ENCODE measurements at places on chromosomes 1 and 21.

DNA sequence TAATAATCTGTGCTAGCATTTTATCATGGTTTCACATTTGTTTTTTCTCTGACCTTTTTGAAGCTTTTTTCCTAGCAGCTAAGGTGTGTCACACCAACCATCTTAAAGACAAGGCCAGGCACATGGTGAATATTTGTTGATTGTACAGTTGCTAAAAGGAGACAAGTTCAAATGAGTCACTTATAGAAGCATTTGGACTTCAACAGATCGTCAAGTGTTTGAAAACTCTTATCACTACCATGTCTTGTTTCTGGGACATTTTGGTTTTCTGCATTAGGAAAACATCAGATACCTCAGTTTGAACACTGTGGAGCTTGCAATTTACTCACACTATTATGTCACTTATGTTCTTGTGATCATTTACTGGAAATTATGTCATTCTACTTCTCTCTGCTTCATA, 407.3 kb downstream of the USP25 start:
- peak; percentile 54 for DNase-seq

DNA sequence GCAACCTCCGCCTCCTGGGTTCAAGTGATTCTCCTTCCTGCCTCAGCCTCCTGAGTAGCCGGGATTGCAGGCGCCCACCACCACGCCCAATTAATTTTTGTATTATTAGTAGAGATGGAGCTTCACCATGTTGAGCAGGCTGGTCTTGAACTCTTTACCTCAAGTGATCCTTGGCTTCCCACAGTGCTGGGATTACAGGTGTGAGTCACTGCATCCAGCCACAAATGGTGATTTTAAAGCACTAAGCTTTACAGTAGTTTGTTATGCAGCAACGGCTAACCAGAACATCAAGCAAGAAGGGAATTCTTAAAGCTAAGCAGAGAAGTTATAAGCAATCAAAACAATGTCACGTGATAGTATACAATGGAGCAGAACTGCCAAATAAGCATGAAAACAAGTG, 65.7 kb downstream of the NVL start:
- no peak for DNase-seq

DNA sequence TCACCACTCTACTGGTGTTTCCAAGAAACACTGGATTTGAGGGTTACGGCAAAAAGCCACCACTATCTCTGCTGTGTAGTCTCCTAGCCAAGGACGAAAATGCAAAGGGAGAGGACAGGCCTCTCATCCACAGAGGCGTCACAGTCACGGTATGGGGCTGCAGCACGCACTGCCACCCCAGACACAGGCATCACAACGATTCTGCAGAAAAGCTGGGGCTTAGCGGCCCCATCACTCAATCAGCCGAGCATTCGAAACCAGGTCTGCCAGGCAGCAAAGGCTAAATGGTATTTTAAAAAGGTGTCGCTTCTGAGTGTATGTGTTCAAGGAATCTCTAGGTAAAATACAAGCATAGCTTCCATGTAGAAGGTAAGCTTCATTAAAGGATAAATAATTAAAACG, 1.4 kb downstream of the RIPK4 start:
- no peak for DNase-seq

DNA sequence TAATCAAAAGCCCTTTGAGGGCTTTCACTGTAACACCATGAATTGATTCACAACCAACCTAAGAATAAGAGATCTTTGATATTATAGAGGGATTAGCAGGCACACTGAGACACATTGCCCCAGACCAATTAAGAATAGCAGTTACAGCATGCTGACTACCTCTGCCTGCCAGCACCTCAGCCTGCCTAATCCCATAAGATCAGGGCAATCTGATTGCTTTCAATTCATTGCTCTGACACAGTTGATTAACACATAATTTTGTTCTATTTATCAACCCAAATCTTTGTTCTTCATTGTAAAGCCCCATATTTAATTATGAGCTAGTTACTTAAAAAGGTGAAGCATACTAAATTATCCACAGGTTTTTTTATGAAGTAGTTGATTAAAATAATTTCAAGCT, 548.8 kb upstream of the ZP4 start:
- no peak for DNase-seq

DNA sequence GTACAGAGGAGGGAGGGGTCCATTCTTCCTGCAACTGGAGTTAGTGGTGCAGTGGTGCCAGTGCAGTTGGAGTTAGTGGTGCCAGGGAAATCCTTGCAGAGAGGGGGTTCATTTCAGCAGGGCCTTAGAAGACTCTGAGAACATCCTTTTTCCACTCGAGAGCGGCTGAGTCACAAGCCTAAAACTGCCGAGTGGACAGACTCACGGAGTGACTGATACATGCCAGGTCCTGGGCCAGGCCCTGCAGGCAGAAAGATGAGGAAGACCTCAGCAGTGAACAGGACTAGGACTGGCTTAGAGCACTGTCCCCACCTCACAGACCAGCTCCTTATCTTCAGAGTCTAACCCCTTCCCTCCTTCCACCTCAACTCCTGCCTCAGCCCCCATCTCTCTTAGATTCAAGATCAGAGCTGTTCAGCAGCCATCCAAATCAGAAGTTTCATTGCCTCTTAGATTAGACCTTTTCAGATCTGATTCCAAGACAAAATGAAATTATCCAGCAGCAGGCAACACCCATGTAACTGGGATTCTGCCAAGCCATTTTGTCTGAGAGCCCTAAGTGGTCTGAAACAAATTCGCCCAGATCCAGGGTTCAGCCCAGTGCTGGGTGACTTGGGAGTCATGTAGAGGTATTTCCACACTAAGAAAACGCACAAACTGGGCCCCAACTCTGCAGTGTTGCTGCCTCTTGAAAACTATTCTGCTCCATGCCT, 12.7 kb upstream of the IKBKE start:
- no peak for DNase-seq

GRCh38 chr1:115089420-115090185, at the start of gene TSPAN2:
Gene TSPAN2 (minus strand): TSS chr1:115089503. CDS start chr1:115089432, 71 bp downstream.
- peak; percentile 83 for DNase-seq

- no peak for DNase-seq
These were observed 27.0 kb downstream of the SDC3 start for GRCh38 chr1:30881319-30882181.

DNA sequence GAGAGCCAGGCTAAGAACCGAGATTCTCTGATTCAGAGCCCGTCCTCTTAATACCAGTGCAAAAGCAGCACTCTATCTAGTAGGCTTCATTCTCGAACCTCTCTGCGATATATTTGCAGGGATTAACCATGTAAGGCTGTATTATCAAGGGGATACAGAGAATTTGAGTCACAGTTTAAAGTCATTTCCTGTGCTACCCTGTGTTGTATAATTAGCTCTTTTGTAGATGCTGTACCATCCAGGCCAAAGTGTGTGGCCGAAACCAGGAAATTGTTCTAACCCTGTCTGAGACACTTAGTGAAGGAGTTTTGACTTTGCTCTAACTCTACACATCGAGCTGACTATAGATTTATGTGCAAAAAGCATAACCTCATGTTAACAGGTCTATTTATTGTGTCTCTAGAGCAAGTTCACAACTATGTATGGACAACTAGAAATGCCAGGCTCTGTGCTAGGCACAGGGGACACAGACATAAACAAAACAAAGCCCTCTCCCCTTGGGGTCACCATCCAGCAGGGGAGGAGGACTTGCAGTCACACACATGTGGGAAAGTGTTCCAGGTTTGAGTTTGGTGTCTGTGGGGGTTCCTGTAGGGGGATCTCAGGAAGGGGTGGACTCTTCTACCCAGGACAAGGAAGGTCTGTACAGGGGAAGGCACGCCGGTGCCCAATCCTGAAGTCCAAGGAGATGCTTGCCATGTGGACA, 182.2 kb downstream of the DHRS3 start:
- DNase-seq, result no peak

GRCh38 chr1:158059984-158060383, 66.5 kb downstream of the KIRREL1 start:
- no peak for DNase-seq

DNA sequence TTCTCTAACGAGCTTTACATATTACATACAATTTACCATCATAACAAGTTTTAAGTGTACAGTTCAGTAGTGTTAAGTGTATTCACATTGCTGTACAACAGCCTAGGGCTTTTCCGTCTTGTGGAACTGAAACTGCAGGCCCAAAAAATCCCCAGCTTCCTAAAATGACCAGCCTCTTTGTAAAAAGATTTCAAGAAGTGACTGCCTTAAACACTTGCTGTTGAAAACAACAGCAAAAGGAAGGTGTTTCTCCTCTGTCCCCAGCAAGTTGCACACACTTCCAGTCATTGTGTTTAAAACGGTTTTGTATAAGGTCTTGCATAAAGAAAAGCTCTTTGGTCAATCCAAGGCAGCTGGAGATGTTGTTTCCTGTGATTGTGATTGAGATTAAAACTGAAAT, 16.0 kb upstream of the GBP1 start:
- no peak for DNase-seq

GRCh38 chr1:235782601-235783000, 84.1 kb downstream of the LYST start:
- DNase-seq, result peak; percentile 46

DNA sequence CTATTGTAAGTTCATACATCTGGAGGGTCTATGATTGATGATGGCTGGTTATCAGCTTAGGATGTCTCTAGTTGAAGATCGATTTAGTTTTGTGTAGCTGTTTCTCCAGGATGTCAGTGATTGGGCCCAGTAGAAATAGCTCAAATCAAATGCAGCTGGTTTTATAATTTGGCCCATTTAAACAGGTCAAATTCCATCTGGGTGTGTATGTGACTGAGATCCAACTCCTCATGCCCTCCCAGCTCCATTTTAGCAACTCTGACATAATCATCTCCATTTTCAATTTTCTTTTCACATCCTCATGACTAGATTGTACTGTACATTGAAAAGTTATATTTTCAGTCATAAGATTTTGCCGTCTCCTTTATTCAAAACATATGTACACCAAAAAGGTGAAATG, 99.2 kb downstream of the TPR start:
- no peak for DNase-seq

DNA sequence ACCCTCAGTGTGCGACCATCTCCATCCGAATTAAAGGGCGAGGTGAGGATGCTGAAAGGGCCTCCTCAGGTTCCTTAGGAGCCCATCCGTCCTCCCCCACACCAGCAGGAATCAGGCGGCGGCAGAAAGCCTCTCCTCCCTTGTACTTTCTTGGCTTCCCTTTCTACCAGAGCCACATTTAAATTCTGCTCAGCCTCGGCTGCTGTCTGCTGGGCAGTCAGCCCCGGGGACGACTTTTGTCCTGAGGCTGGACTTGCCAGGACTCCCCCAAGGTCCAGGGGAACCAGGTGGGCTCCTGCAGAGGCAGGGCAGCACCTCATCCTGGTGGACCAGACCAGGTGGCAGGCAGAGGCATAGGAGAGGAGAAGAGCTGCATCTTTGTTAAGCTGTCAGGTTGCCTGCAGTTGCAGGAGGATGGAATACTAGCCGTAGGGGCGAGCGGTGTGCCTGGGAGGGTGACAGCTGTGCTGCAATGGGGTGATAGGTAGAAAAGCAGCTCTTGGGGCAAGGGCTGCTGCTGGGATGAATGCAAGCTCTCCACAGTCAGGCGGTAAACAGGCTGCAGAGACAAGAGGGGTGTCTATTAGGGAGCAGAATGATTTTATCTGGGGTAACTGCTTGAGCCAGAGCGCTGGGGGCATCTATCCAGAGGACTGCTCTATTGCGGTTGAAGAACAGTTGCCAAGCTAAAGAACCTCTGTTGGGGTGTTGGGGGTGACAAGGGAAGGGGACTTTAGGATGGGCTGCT, 46.2 kb upstream of the WASF2 start:
- no peak for DNase-seq

DNA sequence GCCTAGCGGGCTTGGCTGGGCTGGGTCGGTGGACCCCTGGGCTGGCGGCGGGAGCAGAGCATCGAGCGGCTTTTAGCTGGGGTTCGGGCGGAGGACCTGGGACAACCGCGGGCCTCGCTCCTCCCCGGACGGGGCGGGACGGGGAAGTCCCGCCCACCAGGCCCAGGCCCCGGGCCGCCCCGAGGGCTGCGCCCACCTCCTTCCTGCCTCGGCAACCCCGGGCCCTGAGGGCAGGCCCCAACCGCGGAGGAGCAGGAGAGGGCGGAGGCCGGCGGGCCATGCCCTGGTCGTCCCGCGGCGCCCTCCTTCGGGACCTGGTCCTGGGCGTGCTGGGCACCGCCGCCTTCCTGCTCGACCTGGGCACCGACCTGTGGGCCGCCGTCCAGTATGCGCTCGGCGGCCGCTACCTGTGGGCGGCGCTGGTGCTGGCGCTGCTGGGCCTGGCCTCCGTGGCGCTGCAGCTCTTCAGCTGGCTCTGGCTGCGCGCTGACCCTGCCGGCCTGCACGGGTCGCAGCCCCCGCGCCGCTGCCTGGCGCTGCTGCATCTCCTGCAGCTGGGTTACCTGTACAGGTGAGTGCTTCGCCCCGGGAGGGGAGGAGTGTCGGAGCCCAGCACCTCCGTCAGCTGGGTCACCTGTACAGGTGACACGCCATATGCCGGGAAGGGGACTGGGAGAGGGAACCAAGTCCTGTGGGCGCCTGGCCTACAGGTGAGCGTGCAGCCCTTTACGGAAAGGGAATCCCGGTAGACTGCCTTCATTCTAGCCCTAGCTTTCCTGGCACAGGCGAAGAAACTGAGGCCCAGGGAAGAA, at the start of gene XKR8:
TSS of gene XKR8 (plus strand) at position 182 of the 812 bp plus-strand sequence. CDS start at position 279, 97 bp downstream.
- peak; percentile 75 for DNase-seq

DNA sequence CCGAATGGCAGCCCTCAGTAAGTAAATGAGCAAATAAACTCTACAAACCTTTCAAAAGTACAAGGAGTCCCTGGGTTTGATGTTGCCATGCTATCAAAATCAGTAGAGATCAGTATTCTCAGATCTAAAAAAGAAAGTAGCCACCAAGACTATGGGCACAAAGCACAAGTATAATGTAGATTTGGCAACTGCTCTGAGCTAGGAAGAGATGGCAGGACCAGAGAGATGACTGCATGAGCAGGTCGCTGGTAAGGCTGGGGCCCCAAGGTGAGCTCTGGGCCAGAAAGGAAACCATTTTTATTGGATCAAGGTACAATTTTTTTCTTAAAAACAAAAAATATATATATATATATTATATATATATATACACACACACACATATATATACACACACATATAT, 3.1 kb upstream of the ADORA3 start:
- DNase-seq, result no peak

DNA sequence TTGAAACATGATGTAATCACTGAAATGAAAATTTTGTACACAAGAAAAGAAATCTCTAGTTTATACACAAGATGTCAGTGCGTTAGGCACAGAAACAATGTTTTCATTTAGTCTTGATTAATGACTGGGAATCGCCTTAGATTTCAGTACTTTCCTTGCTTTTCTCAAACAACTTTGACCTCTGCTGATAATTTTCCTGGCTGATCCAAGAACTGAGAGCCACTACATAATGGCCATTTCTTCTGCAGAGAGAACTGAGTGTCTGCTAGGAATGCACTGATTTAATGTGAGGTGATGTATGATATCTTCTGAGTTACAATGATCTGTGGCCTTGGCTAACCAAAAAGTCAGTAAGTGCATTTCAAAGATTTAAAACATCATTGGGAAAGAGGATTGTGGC, 308.1 kb downstream of the CTH start:
- DNase-seq, result no peak

Measured in fibroblast of lung (primary cell).